ENCODE measurements at places on chromosomes 4 and X.

GRCh38 chr4:10891866-10892265, 207.3 kb upstream of the CLNK start:
- no peak for DNase-seq

DNA sequence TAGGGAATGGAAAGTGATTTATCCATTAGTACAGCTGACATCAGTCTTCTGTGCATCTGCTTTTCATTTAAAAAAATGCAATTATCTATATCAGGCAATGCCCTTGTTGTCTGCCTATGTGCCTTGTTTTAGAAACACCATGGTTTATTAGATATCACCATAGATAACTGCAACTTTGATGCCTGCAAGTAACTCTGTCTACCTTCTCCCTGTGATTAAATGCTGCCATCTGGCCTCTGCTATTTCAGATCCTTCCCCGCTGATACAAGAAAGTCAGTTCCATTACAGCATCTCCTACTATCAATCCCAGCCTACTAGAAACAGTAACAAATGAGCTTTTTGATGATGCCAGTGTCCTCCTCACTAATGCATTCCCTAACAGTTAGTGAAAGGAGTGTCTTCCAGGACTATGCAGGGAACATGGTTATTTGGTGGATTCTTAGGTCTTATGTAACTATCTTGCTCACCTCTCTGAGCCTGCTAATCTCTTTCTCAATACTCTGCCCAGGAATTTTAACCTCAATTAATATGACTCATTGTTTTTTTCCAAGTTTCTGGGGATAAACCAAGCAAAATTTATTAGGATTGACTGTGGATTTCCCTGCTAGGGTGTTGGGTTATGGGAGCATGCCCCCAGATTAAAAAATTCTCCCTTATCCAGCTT, 444.9 kb downstream of the RAPGEF2 start:
- DNase-seq: no peak

- DNase-seq: no peak
Measured at GRCh38 chrX:40056420-40056819, 41.3 kb downstream of the BCOR start.

GRCh38 chr4:168575473-168575872, 78.6 kb downstream of the PALLD start:
- DNase-seq: no peak

- no peak for DNase-seq
Measured at GRCh38 chrX:151762802-151763201, 28.3 kb downstream of the CNGA2 start.

- DNase-seq: no peak
Measured at GRCh38 chrX:139831675-139832456, 101.0 kb downstream of the ATP11C start.

GRCh38 chr4:52862639-52863161, 583 bp downstream of the RASL11B start:
- no peak for DNase-seq

- no peak for DNase-seq
Measured at GRCh38 chrX:3653111-3653510, 60.3 kb downstream of the PRKX start.

DNA sequence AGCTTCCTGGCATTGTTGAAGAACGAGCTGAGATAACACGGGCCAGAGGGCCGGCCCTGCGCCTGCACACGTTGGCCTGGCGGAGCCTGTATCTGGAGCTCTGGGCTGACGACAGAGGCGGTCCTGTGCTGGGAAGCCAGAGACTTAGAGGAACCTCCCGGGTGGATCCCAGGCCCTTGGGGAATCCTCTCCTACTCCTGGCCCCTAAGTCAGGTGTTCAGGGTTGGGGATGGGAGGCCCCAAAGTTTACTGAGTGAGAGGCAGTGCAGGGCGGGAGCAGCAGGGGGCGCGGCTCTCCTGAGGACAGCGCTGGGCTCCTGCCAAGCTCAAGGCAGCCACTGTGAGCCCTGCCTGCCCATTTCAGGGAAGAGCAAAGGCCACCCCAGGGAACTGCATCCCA, 2.5 kb upstream of the HTRA3 start:
- DNase-seq: no peak

GRCh38 chr4:174118171-174118570, 165.3 kb downstream of the FBXO8 start:
- no peak for DNase-seq

GRCh38 chrX:86133761-86134160, 14.5 kb upstream of the DACH2 start:
- no peak for DNase-seq

DNA sequence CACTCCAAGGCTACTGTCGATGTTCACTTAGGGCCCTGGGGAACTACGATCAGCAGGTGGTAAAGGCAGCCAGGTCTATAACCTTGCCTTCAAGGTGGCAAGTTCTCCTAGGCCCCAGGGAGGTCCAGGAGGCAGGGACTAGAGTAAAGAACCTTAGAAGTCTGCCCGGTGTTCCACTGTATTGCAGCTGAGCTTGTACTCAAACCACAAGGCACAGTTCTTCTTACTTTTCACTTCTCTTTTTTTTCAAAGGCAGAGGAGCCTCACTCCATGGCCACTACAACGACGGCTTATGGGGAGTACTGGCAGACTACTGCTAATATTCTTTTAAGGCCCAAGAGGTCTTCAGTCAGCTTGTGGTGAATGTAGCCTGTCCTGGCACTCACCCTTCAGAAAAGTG, 78.8 kb upstream of the GPR174 start:
- DNase-seq: no peak

- no peak for DNase-seq
Measured at GRCh38 chrX:52422884-52423283, 54.1 kb downstream of the XAGE2 start.

GRCh38 chr4:41185614-41186592, 28.4 kb downstream of the APBB2 start:
- DNase-seq: no peak

- no peak for DNase-seq
Measured at GRCh38 chr4:82780752-82781231, 17.8 kb downstream of the SCD5 start.

- no peak for DNase-seq
Measured at GRCh38 chr4:184744236-184744635, 10.3 kb upstream of the CENPU start.

- no peak for DNase-seq
Measured at GRCh38 chrX:69130439-69130838, 34.8 kb downstream of the PJA1 start.
